SHP77 treated with DMSO at 0.1 percent for 48 hours (cell line): ENCODE measurements at places on chromosomes 16 and 17.

DNA sequence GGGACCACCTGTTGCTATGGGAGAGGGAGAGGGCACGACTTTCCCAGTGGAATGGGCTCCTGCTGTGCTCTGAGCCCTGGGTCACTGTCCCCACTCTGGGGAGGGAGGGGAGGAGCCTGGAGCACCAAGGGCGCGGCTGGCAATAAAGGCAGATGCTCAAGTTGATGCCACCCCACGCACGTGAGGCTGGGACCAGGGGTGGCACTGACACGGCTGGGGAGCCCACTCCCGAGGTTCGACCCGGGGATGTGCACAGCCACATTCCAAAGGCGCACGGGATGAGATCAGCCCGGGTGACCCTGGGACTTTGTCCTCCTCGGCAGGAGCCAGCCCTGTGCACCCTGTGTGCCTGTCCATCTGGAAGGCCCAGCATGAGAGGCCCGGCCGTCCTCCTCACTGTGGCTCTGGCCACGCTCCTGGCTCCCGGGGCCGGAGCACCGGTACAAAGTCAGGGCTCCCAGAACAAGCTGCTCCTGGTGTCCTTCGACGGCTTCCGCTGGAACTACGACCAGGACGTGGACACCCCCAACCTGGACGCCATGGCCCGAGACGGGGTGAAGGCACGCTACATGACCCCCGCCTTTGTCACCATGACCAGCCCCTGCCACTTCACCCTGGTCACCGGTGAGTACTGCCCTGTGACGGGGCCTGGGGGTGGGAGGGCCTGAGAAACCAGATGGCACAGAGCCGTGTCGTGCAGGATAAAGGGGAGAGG is at the start of gene ENPP7:
Gene ENPP7 (plus strand): TSS at position 175 of the 715 bp plus-strand sequence. CDS start 197 bp downstream, at position 372.
- DNase-seq: no peak

GRCh38 chr16:23433261-23433920 is 19.6 kb downstream of the COG7 start:
- no peak for DNase-seq

- DNase-seq: no peak
Observed at GRCh38 chr17:49647256-49647585, 30.7 kb downstream of the SPOP start.

DNA sequence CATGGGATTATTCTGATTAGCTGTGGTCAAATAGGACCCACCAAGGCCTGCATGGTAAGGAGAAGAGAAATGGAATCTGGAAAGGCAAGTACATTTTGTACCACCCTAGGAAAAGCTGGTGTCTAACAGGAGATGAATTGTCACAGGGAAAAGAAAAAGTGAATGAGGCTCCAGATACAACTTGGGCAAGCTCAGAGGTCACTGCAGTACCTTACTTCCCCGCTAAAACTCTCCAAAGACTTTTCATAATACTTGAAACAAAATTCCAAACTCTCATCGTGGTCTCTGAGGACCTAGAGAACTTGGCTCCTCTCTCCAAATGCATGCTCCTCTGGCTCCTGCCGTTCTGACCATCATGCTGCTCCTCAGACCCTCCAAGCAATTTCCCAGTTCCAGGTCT is 262.8 kb downstream of the GRIN2A start:
- DNase-seq: no peak

DNA sequence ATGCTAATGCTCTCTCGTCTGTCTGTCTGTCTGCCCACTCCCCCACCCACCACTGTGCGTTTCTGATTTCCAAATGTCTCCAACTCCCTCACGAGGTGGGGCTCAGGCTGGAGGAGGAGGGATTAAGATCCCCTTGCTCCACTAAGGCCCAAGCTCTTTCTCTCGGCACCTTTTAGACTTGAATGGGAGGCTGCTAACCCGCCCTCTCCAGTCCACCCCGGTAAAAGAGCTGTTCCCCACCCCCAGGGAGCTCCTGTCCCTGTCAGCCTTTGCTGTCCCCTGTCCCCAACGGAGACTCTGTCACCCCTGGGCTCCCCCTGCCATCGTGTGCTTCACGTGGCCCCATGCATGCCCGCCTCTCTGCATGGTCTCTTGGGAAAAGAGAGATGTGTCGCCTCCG is 68.5 kb upstream of the PLCG2 start:
- DNase-seq: no peak

DNA sequence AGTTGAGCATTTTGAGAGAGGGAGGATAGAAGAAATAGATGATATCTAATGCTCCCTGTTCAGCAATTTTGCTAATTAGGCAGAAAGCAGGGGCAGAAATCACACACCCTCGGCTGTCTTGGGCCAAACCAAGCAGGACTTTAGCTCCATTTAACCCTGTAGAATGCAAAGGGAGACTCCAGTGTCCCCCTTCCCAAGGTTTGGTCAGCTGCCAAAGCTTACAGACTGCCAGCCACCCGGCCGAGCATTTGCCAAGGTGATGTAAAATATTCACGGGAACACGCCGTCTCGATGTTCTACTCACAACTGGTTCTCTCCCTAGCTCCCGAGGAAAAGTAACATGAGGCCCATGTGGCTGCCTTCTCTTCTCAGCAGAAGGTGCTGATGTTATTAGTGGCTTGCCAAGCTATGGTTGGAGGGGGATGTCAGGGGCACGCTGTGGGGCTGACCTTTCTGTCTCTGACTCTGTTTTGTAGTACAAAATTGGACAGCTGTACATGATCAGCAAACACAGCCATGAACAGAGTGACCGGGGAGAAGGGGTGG is 155.3 kb downstream of the PITPNC1 start:
- peak; percentile 27 for DNase-seq

DNA sequence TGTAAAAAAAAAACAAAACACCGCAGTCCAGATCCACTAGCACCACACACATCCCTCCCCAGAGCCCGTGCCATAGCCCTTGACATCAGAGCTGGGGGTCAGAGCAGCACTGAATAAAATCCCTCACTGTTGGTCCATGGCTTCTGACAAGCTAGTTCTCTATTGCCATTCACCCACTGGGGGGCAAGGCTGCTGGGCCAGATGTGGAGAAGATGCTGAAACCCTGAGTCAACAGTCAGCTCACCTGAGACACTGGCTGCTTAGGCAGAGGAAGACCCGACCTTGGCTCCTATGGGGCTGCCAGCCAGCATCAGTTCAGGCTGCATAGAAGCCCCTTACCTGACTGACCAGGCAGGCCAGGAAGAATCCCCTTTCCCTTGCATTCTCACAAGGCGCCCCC is 228.2 kb downstream of the SOX9 start:
- no peak for DNase-seq

DNA sequence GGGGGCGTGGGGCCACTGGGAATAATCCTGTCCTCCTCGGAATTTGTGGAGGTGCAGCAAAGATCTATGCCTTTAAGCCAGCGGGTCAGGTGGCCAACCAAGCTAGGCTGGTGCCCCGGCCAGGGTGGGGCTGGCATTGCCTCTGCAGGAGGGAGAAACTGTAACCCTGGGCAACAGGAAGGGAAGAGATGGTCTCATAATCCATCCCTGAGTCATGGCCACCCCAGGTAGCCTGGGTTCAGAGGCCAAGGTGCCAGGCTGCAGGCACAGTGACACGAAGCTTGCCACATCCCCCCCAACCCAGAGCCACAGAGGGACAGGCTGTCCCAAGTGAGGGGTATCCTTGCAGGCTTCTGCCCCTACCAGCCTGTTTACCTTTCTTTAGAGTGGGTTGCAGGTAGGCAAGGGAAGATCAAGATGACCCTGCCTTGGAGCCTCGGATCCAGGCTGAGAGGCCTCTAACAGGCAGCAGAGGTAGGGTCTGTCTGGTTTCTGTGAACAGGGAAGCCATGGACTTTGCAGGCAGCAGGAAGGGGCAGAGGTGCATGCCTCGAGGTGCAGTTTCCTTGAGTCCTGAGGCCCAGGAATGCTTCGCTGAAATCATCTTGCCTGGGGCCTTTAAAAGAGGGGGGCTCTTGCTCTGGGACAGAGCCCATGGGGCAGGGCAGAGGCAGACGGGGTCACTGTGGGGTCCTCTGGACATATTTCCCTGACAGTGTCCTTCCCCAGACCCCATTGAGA is 4.0 kb downstream of the LASP1 start:
- DNase-seq: no peak

- no peak for DNase-seq
Observed at GRCh38 chr17:50330151-50330775, 15.7 kb upstream of the XYLT2 start.

- no peak for DNase-seq
Observed at GRCh38 chr17:6374271-6374691, 60.6 kb downstream of the AIPL1 start.

- DNase-seq: no peak
Observed at GRCh38 chr17:80920441-80920840, 71.2 kb upstream of the CHMP6 start.

GRCh38 chr16:1890708-1891050 is 18.7 kb upstream of the MEIOB start:
- no peak for DNase-seq

DNA sequence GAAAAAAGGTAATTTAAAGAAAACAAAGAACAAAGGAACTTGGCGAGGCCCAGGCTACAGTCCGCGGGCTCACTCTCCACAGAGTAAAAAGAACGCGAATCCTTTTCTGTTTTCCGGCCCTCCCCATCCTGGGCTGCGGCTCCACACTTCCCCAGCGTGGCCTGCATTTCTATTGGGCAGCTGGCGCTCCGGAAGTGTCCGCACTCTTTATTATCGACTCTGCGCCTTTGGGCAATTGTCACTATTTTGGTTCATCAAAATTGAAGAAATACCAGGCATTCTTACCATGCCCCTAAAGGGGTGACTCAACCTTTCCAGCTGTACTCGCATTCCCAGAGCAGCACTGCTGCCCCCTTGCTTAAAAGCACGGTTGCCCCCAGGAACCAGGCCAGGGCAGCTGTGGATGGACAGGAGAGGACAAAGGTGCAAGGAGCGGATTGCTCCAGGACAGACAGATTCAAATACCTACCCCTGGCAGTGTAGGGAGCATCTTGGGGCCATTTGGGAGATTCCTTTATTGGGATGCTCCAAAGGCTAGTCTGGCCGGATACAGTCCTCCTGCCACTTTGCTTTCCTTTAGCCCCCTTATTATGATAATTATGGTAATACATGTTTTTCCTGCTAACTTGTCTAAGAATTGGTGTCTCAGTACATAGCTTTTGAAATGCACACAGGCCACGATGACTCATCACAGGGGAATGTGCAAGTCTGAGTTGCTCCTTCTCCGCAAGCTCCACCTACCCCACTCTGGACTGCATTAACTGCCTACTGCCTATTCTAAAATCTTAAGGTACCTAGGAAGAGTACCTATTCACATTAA is 985 bp upstream of the SLFN12 start:
- no peak for DNase-seq

DNA sequence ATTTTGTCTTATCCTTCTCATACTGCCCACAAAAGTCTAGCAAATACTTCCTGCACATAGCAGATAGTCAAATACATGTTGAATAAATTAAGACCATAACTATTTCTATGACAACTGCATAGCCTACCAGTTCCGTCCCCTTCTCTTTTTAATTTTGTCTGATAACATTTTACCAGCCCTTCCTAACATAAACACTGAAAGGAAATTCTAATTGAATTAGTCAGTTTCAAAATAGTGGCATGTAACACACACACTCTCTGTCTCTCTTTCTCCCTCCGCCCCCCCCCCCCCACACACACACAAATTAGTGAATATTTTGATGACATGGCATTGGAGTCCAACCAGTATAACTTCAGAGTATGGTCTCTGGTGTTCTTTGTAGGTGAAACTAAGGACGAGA is 41.8 kb downstream of the TNRC6C start:
- DNase-seq: no peak

DNA sequence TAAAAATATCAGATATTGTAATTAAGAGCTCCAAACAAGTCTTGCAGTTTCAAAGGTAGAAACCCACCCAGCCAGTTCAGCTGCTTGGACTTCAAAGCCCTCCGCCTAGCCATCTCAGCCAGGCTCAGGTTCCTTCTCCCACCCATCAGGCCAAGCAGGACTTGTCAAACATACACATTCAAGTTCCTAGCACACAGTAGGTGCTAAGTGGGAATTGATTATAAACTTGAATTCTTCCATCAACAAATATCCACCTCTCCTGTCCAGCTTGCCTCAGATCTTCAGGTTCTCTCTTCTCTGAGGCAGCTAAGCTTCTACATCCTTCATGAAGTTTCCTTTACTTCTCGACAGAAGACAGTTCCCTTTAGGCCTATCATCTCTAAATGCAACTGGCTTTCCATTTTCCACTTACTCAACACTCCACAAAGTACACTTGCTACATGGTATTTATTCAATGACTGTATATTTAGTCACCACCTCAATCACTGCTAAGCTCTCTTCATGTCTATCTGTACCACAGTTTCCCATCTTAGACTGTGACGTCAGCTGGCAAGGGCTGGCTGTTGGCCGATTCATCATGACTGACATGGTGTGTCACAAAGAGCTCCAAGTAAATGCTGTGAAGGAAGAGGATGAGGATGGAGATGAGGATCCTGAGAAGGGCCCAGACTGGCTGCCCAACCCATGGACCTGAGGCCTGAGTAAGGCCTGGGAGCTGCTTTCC is 13.3 kb upstream of the COG7 start:
- DNase-seq: no peak

DNA sequence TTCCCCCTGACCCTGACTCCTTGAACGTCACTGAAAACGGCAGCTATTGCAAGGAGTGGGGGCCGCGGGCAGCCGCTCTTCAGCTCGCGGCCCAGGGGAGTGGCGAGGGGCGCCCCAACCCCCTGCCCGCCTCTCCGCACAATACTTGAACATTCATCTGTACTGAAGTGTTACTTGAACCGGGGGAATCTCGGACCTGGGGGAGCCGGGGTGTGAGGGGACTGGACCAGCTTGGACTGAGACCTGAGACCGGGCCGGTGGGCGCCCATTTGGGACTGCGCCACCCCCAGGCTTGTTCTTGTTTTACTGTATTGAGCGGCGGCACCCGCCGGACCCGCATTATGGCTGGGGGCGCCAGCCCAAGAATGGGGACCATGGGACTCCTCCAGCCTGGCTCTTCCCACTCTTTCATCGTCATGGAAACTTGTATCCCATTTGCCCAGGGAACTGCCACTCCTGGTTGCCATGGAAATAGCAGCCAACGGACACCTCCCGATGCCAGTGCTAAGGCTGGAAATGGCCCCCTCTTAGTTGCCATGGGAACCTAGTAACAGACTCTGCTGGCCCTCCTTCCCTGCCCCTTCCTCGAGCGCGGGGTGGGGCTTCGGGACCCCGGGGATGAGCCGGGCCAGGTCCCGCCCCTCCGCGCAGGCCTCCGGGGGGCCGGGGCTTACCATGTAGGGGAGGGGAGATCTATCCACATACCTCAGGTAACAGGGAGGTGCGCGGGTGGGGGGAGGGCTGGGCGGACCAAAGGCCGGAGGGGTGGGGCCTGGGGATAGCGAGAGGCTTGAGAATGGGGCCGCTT is 805 bp upstream of the ORAI3 start:
- peak; percentile 45 for DNase-seq

DNA sequence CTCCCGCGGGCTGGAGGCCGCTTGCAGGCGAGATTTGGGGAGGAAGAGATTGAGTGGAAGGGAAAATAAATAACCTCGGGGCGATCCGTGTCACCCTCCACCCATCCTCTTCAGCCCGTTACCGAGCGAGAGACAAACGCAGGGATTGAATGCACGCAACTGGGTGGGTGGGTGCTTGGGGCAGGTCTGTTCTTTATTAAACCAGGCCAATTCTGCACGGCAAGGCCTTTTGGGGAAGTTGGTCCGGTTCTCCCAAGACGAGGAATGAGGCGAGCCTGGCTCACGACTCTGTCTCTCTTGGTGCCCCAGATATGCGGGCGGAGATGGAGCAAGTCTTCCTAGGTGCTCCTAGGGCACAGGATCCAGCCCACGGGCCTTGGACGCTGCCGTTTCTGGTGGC is 396 bp upstream of the HOXB7 start:
- peak; percentile 40 for DNase-seq

GRCh38 chr17:82489851-82490511 is 29.6 kb upstream of the FOXK2 start:
- no peak for DNase-seq
